Caco-2 (cell line): ENCODE measurements at places on chromosomes 7 and 10.
A peak's percentile ranks its signal among the peaks of the same experiment; 100 is the strongest.

GRCh38 chr10:58693919-58694318, 181.2 kb downstream of the BICC1 start:
- H3K36me3 ChIP-seq, result no peaks in the 10 kb centered on the region
- no peaks in the 10 kb centered on the region for H3K27me3 ChIP-seq
- no peak for DNase-seq

DNA sequence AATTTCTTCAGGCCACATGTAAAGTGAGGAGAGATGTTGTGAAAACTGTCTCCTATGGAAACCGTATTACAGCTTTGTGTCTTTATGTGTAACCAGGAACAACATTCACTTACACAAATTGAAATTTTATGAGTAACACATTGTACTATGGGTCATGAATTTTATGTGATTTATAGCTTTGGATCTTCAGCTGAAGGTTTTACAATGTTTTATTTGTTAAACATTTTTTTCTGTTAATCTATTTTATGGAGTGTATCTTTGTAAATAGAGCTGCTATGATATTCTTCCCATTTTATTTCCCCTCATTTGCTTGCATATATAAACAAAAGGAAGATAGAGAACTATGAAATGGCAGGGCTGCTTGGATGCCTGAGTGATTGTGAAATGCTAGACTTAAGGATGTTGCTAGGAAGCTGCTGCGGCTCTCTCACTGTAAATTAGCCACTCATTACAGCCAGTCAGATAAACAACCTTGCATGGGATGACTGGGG, 104.5 kb upstream of the PCLO start:
- H3K27me3 ChIP-seq, result no peaks in the 10 kb centered on the region
- no peaks in the 10 kb centered on the region for H3K36me3 ChIP-seq
- DNase-seq, result no peak
- no peak overlapping the region for H3K4me3 ChIP-seq

- H3K36me3 ChIP-seq, result no peaks in the 10 kb centered on the region
- no peaks in the 10 kb centered on the region for H3K27me3 ChIP-seq
- peak; percentile 52 for DNase-seq
- H3K4me1 ChIP-seq, result no peaks in the 10 kb centered on the region
- no peak overlapping the region for H3K27ac ChIP-seq
Observed at GRCh38 chr7:151448261-151449252, 8.6 kb upstream of the CRYGN start.

DNA sequence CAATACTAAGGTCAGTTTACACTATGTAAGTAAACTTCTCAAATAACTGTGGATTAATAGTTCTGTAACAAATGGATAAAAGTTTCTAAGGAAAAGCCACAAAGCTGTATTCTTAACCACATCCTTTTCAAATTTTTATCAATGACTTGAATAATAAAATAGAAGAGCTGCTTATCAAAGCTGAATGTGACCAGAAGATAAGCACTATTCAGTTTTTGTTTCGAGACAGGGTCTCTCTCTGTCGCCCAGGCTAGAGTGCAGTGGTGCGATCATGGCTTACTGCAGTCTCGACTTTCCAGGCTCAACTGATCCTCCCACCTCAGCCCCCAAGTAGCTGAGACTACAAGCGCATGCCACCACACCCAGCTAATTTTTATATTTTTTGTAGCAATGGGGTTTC, 17.0 kb downstream of the UPF2 start:
- H3K4me3 ChIP-seq, result no peak overlapping the region
- no peak for DNase-seq
- no peaks in the 10 kb centered on the region for H3K27me3 ChIP-seq
- H3K27ac ChIP-seq, result no peak overlapping the region

DNA sequence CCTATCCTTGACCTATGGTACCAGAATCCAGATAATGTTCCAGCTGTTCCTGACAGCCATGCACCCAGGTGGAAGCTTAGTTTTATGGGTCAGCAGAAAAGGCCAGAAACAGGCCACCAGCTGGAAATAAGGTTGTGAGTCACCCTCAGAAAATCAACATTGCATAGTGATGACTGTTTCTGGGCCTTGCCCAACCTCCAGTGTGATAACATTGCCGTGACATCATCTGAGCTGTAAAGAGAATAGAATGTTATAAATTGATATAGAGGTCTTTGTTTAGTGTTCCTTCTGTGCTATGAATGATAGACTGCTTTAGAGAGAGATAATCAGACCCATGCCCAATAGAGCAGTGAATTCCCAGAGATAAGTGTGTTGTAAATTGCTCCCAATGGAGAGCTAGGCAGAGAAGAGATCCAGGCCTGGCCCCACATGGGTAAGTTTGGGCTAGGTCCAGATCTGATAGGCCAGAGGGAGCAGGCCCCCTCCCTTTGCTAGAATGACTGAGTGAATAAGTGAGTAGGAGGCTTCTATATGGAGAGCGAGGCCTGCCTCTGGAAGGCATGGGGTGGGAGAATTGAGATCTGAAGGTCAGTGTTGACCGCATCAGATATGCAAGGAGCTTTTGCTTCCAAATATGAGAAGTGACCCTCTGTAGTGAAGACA, 14.2 kb upstream of the HPS1 start:
- no peak overlapping the region for H3K4me3 ChIP-seq
- no peaks in the 10 kb centered on the region for H3K27me3 ChIP-seq
- H3K4me1 ChIP-seq, result peaks cover 14% of the 10 kb centered on the region; the same call in 1 of the 2 replicates
- no peaks in the 10 kb centered on the region for H3K36me3 ChIP-seq
- peak overlapping the region; percentile 81 for H3K27ac ChIP-seq

DNA sequence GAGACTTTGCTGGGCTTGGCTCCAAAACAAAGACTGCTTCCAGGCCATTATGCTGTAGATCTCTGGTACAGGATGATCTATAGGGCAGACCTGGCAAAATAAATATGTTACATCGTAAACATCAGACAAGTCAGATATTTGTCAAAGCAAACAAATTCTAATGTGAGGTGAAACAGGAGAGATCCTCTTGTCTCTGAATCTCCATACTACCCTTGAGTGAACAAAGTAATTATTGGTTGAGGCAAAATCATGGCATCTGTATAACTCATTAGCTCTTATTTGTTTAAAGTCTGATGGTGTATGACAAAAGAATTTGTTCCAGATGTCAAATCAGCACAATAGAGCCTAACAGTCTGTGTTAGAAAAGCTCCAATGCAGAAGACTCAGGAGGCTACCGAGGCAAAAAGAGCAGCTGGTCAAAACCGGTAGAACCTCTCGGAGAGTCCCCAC, 1291.5 kb downstream of the TYW1 start:
- H3K4me3 ChIP-seq, result no peak overlapping the region
- DNase-seq, result no peak
- H3K27ac ChIP-seq, result no peak overlapping the region
- no peaks in the 10 kb centered on the region for H3K4me1 ChIP-seq
- no peaks in the 10 kb centered on the region for H3K27me3 ChIP-seq

DNA sequence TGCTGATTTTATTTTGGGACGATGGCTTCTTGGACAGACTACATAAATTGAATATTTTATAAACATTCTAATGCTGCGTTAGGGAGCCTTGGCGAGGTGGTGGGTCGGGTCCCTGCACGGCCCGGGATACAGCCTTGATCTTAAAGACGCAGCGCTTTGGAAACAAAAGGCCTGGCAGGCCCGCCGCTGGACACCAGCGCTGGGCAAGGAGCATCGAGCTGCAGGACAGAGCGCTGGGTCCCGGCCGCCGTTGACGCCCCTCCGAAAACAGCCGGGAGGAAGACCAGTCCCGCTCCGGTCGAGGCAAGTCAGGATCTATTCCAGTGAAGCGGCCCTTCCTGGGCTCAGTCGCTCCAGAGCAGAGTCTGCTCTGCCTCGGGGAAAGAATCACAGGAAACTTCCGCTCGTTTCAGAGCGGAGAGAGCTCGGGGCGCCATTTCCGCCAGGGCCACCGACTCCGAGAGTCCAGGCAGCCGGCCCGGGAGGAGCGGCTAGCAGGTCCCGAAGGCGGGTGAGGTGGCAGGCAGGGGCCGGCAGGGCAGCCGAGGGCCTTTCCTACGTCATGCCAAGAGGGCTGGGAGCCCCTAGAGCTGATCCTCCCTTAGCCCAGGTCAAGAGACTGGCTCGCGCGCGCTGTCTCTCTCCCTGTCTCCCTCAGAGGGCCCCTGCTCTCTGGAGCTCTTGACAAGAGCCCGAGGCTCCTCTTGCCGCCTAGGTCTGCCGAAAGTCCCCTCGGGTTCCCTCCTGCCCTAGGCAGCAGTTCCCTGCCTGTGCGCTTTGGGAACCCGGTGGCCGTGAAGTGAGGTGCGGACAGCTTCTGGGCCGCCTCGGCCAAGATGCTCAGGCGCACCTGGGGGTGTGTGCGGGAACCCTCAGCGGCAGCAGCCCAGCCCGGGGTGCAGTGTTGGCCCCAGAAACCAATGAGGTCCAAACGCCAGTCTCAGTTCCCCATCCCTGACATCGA, 1.4 kb upstream of the DRGX start:
- no peak overlapping the region for H3K4me3 ChIP-seq
- DNase-seq, result no peak
- H3K36me3 ChIP-seq, result no peaks in the 10 kb centered on the region
- H3K27ac ChIP-seq, result no peak overlapping the region

DNA sequence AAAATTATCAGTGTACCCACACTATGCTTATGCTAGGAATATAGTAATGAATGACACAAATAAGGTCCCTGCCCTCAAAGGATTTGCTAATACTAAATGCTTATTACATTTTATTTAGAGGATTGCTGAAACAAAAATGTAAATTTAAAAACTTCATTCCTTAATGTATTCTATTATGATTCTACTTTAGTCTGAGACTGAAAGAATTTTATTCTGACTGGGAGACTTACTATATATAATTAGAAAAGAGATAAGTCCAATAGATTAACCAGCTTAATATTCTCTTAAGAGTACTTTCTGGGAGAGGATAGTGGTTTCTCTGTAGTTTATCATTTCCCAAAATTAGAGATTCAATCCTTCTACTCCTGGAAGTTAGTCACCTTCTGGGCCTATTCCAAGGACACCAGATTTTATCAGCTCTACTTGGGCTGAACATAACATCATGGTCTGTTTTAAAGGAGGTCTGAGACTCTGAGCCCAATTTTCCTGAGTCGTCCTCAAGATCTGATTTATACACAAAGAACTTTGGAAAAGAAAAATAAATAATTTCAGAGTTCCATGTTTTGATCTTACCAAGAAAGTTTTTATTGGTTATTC, 41.1 kb downstream of the ASZ1 start:
- no peaks in the 10 kb centered on the region for H3K36me3 ChIP-seq
- H3K27me3 ChIP-seq, result no peaks in the 10 kb centered on the region
- H3K4me1 ChIP-seq, result no peaks in the 10 kb centered on the region

DNA sequence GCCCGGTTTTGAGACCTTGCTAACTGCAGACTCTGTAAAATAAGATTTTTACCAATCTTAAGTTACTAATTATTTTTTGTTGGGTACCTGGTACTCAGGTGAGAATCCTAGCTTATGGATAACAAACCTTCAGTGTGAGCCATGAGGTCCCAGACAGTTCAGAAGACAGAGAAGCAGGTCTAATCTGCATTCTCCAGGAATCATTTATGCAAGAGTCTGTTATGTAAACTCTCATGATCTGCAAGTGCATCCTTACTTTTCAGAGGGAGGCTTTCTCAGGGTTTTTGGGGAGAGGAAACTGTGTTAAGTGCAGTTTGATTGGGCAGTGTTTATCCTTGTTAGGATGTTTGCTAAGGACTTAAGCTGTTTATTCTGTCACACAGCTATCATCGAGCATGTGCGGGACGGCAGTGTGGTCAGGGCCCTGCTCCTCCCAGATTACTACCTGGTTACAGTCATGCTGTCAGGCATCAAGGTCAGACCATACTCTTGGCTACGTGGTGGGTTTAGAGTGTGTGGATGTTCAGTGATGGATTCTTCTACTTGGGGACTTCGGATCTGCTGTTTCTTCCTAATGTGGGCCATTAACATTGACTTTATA, 50.2 kb downstream of the SND1 start:
- H3K27me3 ChIP-seq, result no peaks in the 10 kb centered on the region
- no peak for DNase-seq
- H3K36me3 ChIP-seq, result peaks cover 1% of the 10 kb centered on the region
- no peak overlapping the region for H3K27ac ChIP-seq

GRCh38 chr10:35327790-35328403, 8.4 kb upstream of the CCNY start:
- H3K4me1 ChIP-seq, result peaks cover 14% of the 10 kb centered on the region; the same call in 1 of the 2 replicates
- H3K27ac ChIP-seq, result no peak overlapping the region
- peaks cover 1% of the 10 kb centered on the region; the same call in 1 of the 2 replicates for H3K36me3 ChIP-seq

DNA sequence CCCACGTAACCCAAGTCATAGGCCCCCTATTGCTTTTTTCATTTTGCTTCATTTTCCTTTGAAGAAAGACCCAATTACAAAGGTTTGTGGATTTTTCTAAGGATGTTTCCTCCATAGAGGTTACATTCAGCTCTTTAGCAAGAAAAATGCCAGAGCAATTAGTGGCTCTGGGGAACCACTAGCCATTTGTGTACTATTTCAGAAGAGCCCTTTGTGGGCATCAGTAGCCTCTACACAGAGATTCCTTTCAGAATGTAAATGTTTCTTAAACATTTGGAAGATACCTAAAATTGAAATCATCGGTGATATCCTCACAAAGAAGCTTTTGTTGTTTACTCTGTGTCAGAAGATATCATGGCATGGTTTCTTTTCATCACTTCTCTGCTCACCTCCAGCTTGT, 291.0 kb upstream of the KMT2E start:
- no peaks in the 10 kb centered on the region for H3K4me1 ChIP-seq
- no peaks in the 10 kb centered on the region for H3K27me3 ChIP-seq
- no peak for DNase-seq
- no peak overlapping the region for H3K27ac ChIP-seq
- no peaks in the 10 kb centered on the region for H3K36me3 ChIP-seq
- H3K4me3 ChIP-seq, result no peak overlapping the region

- H3K4me1 ChIP-seq, result peaks cover 35% of the 10 kb centered on the region; the same call in 1 of the 2 replicates
- H3K27ac ChIP-seq, result no peak overlapping the region
- no peak for DNase-seq
- H3K27me3 ChIP-seq, result no peaks in the 10 kb centered on the region
- peak overlapping the region; percentile 82 for H3K4me3 ChIP-seq
- H3K36me3 ChIP-seq, result no peaks in the 10 kb centered on the region
Observed at GRCh38 chr7:117480978-117481377, 1.2 kb downstream of the CFTR start.

DNA sequence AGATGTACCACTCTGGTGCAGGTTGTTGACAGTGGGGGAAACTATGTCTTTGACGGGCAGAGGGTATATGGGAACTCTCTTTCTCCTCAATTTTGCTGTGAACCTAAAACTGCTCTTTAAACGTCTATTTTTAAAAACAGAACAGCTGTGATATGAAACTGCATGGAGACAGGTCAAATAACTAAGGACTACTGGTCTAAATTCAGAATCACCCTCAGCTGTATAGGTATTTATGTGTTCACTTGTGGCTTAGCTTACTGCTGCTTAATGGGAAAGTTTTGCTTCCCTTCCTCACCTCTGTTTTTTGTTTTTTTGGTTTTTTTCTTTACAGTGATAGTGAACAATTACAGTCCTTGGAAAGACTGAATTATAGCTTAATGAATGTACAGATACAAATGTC, 86.9 kb upstream of the STRIP2 start:
- no peak overlapping the region for H3K4me3 ChIP-seq
- H3K4me1 ChIP-seq, result no peaks in the 10 kb centered on the region
- H3K27me3 ChIP-seq, result no peaks in the 10 kb centered on the region
- DNase-seq, result no peak
- no peaks in the 10 kb centered on the region for H3K36me3 ChIP-seq

- no peak overlapping the region for H3K4me3 ChIP-seq
- DNase-seq, result no peak
- H3K4me1 ChIP-seq, result no peaks in the 10 kb centered on the region
- H3K36me3 ChIP-seq, result no peaks in the 10 kb centered on the region
- H3K27me3 ChIP-seq, result no peaks in the 10 kb centered on the region
- H3K27ac ChIP-seq, result no peak overlapping the region
Observed at GRCh38 chr7:137689761-137690160, 157.0 kb downstream of the DGKI start.
